Skin of body (tissue), 3 donors: ENCODE measurements at places on chromosomes 1 and 21. TPM values are rescaled to one million over a fixed set of nuclear protein-coding genes. Genes with fewer than 3 reads are reported as not detected.
A peak's percentile ranks its signal among the peaks of the same experiment; 100 is the strongest.

DNA sequence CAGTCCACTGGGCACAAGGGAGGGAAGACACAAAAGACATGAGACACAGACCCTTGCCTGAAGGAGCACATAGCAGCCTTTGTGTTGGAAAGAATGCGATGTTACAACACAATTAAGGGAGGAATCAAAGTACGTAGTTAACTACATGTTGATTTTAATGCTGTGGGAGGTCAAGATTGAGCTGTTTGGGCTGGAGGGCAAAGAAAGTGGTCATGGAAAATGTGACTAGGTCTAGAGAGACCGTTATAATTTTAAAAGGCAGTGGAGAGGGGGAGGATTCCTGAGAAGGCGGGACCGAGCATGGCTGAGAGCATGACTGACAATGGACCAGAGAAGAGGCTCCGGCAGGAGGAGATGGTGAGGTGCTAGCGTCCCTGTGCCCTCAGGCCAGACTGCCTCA lies 111.8 kb upstream of the ATP1A1 start:
- no peak for DNase-seq

DNA sequence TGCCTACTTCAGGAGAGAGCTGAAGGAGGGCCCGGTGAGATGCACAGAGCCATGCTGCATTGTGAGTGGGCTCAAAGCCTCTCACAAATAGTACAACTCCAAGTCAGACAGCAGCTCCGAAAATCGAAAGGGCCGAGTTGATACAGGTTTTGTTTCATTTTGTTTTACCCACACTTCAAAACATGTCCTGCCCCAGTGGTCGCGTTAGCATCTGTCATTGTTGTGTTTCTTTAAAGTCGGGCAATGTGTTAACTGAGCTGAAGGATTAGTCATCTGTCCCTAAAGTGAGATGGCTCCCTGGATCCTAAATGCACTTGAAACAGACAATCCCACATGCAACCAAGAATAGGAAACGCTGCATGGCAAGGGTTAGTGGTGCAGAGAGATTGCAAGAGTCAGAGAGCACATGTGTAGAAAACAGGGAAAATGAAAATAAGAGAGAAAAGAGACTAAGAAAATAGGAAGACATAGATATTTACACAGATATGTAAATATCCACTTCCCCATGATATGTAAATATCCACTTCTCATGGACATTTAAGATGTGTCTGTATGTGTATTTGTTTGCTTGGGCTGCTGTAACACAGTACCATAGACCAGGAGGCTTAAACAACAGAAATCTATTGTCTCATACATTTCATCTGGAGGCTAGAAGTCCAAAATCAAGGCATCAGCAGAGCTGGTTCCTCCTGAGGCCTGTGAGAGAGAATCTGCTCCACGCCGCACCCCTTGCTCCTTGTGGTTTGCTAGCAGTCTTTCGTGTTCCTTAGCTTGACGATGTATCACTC lies 131.4 kb upstream of the RAB4A start:
- no peak for DNase-seq

DNA sequence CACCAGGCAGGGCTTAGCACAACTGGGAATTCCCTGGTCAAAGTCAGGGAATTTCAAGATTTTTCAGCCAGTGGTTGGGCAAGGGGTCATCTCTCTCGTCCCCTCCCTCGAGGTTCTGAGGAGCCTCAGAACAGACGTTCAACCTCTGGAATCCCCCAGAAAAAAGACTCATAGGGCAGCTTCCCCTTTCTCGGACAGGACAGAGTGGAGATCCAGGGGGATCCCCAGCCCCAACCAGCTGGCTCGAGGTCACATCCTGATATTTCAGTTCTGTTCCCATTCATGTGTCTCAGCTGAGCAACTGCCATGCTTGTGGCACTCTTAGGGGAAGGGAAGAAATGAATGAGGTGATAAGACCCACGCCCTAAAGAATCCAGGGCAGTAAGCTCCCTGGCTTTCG lies 4.9 kb upstream of the LAD1 start:
- DNase-seq = no peak

The TMEM52 gene
- 3.6 TPM for total RNA-seq

- no peak for DNase-seq
These were observed 28.4 kb downstream of the SYT2 start for GRCh38 chr1:202681736-202682420.

DNA sequence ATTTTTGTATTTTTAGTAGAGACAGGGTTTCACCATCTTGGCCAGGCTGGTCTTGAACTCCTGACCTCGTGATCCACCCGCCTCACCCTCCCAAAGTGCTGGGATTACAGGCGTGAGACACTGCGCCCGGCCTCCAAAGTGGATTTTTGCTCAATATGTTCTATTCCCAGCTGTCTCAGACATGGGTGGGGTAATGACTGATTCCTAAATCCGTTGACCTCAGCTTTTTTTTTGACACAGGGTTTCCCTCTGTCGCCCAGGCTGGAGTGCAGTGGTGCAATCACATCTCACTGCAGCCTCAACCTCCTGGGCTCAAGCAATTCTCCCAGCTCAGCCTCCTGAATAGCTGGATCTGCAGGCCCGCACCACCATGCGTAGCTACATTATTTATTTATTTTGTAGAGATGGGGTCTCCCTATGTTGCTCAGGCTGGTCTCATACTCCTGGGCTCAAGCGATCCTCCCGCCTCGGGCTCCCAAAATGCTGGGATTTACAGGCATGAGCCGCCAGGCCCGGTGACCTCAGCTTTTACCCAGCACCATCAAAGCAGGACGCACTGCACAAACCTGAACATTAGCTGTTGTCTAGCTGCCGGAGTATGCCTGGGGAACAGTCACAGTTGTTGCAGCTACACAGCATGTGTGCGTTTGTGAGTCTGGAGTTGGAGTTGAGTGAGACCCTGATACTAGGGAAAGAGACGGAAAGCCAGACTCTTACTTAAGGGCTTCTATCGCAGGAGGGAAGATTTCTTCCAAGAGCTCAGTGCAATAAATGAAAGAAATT lies 43.7 kb upstream of the PSEN2 start:
- no peak for DNase-seq

DNA sequence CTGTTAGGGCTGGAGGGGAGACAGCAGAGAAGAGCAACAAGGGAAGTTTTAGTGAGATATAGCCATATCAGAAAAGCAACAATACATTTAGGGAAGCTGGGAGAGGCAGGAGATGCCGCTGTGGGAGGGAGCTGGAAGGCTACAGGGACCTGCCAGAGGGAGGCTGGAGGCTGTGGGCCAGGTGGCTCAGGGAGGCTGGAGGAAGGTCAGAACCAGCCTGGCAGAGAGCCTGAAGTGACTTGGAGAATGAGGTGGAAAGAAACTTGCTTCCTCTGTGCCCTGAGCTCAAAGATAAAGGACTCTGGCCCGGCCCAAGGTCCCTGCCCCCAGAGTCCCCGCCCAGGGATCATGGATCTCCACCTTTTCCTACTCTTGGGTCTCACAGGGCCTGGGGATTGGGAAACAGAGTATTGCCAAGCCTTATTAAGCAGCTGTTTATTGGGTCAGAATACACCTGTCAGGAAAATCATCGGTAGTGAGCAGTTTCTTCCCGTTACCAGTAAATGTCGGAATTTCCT lies 85.9 kb downstream of the KIF26B start:
- no peak for DNase-seq

DNA sequence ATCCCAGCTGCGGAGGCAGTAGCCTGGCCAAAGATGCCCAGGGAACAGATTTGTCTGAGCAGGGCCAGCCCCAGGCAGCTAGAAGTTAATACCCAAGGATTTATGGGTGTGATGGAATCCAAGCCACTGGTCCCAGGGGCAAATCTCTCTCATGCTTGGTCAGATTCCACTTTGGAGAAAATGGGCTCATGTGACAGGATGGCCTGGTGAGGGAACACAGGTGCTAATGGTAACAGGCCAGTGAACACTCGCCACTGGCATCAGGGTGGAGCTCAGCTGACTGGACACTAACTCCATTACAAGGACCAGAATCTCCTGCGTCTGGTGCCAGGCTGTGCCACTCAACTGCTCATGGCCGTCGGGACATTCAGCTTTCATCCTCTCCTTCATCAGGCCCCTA lies 12.0 kb downstream of the MDM4 start:
- no peak for DNase-seq

DNA sequence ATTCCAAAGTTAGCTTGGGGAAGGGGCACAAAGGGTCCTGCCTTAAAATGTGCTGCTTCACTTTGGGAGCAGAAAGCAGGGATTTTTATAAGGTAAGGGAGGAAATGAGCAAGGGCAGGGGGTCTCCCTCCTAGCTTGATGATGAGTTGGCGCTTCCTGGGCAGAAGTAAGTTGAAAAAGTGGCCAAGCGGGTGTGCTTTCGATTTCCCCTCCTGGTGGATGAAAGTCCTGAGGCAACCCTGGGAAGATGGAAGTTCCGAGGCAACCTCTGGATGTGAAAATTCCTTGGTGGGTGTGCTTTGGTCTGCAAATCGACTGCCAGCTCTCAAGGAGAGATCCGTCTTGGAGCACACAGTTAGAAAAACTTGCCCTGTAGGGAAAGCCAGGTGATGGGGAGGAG lies 41.7 kb upstream of the CD2 start:
- no peak for DNase-seq

The TAS1R1 gene
- total RNA-seq = 0.59 TPM

The UBE2U gene
- total RNA-seq = not detected

GRCh38 chr1:98384461-98385141 lies 276.9 kb upstream of the SNX7 start:
- no peak for DNase-seq

The WDR64 gene
- total RNA-seq = not detected

The RGSL1 gene
- total RNA-seq = not detected

The FAM151A gene
- not detected for total RNA-seq

- no peak for DNase-seq
These were observed 272.9 kb downstream of the NEGR1 start for GRCh38 chr1:72009173-72010093.

DNA sequence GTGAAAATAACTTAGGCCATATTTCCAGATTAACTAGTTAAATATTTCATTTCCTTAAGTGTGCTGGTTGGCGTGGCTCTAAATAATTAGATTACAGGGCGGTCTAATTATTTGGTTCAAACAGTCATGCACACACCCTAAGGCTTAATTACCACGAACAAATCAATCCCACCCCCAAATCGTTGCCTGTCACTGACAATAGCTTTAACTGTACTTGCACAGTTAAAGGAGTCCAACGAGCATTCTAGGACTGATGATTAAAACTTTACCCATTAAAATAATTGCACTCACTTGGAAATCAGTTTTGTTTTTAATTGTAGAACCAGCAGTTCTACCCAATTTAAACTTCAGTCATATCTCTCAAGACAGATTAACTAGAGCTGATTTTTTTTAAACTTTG lies 1.5 kb upstream of the POU2F1 start:
- DNase-seq = no peak

DNA sequence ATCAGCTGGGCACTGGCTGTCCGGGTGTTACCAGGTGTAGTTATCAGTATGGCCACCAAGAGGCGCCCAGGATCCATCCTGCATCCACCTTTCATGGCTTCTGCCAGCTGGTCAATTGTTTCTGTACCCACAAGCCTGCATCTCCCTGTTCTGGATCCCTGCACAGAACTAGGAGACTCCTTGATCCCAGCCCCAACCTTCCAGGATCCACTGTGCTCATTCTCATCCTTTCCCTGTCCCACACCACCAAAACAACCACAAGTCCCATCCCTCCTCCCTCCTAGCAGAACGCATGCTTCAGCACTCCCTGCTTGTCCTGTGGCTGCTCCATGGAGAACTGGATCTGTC lies 27.2 kb upstream of the FOXE3 start:
- peak; percentile 74 for DNase-seq

DNA sequence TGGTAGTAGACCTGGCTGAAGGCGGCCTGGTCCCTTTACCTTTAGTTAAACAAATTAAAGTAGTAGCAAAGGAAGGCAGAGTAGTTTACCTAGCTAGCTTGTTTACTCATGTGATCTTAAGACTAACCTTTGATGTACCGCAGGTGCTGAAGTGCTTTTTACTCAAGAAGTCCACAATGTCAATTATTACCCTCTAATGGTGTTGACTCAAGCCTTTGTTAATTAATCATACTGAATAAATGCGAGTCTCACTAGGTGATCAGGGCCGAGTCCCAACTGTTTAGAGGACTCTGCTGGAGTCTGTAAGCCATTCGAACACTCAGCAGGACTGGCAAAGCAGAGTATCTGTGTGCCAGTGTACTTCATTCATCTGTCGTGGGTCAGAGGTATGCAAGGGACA lies 381.1 kb upstream of the NCAM2 start:
- no peak for DNase-seq

GRCh38 chr1:7712731-7713323 lies 58.3 kb upstream of the VAMP3 start:
- DNase-seq = no peak

The KCNC4 gene
- 1.5 TPM for total RNA-seq

The FGR gene
- 9.6 TPM for total RNA-seq

- no peak for DNase-seq
These were observed 98.4 kb upstream of the LYPLAL1 start for GRCh38 chr1:219075121-219075879.

GRCh38 chr1:234710936-234711724 lies 101.2 kb upstream of the IRF2BP2 start:
- no peak for DNase-seq

The OR2M3 gene
- not detected for total RNA-seq

GRCh38 chr1:78500529-78500928 lies 9.8 kb downstream of the PTGFR start:
- no peak for DNase-seq

The IBA57 gene
- 5.0 TPM for total RNA-seq

The SLC45A3 gene
- total RNA-seq = 2.7 TPM

- no peak for DNase-seq
These were observed 3.8 kb upstream of the GOLT1A start for GRCh38 chr1:204217648-204218000.

The C4BPB gene
- total RNA-seq = 0.30 TPM

The NLRP3 gene
- 2.8 TPM for total RNA-seq

DNA sequence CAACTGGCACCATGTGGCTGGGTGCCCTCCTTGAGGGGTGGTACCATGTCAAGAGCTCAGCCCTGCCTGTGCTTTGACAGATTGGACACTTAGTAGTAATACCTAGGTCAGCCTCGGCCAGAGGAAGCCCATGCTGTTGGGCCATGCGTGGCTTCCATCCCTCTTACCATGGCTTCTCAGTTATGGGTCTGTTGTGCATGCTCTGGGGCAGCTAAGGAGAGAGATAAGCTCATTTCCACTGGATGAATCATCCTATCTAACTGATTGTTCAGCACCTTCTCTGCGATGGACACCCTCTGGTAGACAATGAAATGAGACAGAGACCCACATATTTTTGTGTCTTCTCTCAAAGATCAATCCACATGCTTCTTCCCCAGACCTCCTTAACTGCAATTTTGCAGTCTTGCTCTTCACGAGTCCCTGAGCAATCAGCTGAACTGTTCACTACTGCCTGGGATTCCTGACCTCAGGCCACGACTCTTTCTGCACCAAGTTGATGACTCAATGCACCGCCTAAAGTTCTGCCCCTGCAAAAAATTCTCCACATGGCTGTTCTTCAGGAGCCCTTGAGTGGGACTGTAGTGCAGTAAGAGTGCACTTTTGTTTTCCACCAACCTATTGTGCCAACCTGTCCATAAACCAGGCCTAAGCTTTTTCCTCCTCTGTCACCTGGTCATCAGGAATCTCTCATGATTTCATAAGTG lies 6.9 kb upstream of the TRIM62 start:
- DNase-seq = no peak

- DNase-seq = peak; percentile 35
These were observed 47.3 kb upstream of the LRRC52 start for GRCh38 chr1:165496501-165496900.
